ENCODE measurements at places on chromosomes 4 and X.

DNA sequence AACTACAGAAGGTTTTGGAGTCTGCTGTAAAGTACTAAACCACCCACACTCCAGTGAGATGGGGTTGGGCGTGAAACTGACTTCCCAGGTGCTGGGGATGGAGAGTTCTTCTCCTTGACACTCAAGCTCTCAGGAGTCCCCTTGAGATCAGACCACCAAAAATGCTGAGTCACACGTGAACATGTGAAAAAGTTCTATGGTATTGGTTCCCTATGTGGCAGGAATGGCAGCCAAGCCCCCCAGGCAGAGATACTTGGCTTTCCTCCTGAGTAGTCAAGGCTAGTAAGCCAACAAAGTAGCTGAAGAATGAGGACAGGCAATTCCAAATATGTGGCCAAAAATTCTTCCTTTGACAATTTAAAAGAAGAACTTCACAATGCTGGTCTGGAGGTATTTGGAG lies 222.0 kb upstream of the ADAMTS3 start:
- DNase-seq: no peak

GRCh38 chr4:8725071-8725841 lies 132.7 kb downstream of the CPZ start:
- DNase-seq: no peak

DNA sequence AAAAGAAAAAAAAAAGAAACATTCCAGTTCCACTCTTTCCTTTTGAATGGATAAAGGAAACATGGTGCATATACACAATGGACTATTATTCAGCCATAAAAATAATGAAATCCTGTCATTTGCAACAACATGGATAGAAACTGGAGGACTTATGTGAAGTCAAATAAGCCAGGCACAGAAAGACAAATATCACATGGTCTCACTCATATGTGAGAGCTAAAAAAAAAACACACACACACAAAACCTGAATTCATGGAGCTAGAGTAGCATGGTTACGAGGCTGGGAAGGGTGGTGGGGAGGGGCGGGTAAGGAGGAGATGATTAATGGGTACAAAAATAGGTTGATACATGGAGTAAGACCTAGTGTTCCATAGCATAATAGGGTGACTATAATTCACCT lies 22.4 kb upstream of the SH3KBP1 start:
- DNase-seq: no peak

GRCh38 chrX:103215425-103215991 lies 600 bp downstream of the BEX4 start:
- DNase-seq: peak; percentile 7

- no peak for DNase-seq
Observed at GRCh38 chr4:120156120-120156718, 89.6 kb upstream of the MAD2L1 start.

DNA sequence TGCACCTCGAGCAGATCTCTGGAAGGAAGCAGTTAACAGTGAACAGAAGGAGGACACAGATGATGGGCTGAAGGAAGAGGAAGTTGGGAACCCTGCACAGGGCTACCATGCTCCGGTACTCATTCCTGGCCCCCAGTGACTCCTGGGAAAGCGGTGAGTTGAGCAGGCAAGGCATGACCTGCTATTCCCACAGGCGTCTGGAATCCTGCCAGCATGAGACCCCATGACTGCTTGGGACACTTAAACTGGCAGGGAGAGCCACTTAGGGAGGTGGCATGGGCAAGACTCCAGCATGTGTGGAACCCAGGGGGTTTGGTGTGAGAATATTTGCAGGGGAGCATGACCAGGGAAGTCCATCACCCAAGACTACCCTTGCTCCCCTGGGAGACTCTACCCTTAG lies 1056.4 kb upstream of the POU3F4 start:
- no peak for DNase-seq

DNA sequence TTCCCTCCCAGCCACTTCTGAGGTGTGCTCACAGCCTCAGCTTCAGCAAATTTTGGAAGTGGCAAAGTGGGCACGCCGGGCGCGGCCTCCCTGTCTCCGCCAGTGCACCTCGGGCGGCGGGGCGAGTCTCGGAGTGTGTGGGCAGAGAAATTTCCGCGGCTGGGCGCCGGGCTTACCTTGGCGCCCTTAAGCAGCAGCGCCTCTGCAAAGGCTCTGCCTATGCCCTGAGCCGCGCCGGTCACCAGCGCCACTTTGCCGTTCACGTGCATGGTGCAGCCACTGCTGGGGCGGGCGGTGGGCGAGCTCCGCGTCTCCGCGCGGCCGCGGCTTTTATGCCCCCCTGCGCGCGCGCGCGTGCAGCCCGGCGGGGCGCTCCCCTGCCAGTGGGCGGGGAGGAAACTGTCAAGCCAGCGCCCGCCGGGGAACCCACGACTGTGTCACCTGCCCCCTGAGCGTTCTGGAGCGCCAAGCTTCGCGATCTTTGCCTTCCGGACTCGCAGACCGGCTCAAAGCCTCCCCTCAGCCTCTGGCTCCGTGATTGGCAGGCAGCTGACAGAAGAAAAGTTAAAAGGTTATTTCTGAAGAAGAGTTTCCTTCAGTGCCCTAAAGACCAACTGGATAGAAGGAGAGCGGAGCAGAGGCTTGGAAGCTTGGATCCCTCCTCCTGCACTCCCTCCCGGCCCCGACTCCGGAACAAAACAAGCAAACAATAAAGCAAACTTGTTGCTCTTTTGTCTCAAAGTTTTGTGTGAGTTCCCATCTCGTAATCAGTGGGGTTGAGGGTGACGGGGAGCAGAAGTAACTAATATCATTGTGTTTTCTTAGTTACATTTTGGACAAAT lies at the start of gene HPGD:
HPGD (minus strand) TSS at position 306 of the 842 bp plus-strand sequence; CDS start at position 269, 37 bp downstream.
- DNase-seq: peak; percentile 25

DNA sequence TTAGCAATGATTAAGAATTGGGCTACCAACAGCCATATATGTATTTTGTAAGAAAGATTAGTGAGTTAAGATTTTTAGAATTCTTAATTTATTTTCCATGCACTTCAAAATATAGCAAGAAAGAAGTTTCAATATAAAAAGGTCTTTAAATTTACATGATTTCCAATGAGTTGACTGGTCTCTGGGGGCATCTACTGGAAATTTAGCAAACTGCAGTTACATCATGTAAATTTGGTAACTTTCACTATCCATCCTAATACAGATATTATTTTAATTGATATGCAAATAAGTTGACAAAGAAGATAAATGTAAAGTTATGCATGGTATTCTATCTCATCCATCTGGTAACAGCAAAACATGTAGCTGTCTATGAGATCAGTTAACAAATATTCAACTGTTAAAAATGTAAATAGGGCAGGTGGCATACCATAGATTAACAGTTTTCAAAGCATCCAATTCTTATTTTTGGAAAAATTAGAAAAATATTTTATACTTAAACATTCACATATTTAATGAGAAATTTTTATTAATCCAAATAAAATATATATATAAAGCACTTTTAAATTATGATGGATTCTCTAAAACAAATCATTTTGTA lies 29.1 kb downstream of the TTC29 start:
- DNase-seq: no peak

DNA sequence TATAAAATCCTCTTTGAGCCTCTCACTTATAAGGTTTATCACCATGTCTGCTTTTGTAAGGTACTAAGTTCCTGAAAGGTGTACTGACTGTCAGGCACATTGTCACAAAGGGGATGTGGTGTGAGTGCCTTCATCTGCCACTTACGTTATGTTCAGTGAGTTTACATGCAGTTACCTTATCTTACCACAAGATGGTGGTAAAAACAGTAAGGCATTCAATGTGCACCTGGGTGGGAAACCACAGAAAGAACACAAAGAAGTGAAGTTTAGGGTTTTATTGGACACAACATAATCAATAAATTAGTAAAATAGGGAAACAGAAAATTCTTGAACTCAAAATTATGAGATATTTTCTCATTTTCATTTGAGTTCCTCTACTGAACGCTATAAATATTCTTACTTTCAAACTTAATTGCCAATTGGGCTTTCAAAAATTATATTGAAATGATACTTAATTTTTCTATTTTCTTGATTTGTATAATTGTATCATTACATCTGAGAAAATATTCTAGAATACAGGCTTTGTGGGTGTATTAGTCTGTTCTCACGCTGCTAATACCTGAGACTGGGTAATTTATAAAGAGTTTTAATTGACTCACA lies 650.8 kb downstream of the PCDH7 start:
- DNase-seq: peak; percentile 1

DNA sequence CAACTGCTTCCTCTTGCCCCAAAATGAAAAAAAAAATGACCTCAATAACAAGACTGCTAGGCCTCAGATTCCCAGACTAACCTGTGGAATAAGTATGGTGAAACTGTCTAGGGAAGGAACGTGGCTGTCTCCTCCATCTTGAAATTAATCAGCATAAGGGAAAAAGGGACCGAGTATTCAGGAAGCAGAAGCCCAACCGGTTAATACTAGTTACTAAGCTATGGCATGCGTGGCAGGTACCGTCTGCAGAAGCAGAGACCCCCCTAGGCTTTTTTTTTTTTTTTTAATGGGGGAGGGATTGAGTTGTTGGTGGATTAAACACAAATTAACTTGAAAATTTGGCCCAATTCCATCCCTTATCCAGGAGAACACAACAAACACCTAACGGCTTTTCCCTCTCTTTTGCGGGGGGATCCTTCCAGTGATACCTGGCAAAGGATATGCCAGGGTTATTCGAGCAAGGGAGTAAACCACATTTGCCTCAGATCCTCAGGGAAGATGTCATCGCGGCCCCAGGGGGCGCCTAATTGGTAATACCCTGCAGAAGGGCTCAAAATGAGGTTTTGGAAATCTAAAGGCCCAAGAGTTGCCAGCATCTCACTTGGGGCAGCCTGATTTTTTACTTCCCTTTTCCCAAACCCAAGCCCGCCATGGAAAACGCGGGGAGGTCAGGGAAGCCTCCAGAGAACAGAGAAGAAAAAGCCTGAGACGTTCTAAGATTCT lies 893 bp downstream of the RLIM start:
- DNase-seq: no peak

DNA sequence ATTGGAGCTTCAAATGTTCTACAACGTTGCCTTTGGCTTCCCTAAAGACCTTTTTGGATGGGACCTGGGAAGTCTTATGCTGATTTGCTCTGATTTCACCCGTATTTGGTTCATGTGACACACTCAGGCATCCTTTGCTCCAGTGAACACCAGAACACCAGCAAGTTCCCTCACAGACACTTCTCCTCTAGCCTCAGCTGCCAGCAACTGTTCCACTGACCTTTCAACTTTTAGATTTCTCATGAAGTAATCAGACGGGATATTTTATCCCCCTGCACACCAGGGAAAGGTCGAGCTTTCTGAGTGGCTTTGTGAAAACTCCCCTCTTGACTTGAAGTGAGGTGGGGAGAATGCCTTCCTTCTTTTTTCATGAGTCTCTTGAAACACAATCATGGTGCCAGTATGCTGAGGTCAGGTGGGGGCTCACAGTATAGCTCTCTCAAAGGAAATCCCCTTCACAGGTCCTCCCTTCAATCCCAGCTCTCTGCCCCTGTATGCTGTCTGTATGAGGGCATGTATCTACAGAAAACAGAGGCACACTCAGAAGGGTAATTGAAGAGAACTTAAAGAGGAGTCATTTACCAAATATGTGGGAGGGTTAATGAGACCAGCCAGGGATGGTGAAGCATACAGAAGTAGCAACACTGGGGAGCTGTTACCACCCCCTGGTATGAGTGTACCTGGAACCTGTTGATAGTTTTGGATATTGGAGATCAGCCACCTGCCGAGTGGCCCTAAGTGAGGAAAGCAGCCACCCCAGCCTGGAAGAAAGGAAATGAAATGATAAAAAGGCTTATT lies 62.7 kb downstream of the FGFBP1 start:
- no peak for DNase-seq

DNA sequence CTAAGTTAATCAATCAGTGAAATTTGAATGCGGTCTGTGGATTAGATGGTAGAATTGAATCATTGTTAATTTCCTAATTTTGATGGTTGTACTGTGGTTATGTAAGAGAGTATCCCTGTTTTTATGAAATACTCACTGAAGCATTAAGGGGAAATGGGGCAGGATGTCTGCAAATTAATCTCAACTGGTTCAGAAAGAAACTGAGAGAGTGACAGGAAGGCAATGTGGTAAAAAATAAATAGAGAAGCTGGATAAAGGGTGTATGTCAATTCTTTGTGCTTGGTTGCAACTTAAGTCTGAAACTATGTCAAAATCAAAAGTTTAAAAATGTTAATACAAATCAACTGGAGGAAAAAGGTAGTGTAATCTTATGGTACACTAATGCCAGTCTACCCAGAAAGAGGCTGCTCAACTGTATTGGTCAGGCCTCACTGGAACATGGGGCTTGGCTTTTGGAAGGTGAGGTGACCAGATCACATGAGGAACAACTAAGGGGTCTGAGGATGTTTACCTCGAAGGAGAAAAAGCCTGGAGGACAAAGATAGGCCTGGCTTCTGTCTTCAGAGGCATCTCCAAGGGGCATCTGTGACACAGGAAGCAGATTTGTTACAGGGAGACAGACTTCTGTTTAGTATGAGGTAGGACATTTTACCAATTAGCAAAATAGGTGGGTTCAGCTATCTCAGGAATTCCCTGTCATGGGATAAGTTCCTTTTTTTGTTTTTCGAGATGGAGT lies 83.1 kb downstream of the DLG3 start:
- DNase-seq: no peak

DNA sequence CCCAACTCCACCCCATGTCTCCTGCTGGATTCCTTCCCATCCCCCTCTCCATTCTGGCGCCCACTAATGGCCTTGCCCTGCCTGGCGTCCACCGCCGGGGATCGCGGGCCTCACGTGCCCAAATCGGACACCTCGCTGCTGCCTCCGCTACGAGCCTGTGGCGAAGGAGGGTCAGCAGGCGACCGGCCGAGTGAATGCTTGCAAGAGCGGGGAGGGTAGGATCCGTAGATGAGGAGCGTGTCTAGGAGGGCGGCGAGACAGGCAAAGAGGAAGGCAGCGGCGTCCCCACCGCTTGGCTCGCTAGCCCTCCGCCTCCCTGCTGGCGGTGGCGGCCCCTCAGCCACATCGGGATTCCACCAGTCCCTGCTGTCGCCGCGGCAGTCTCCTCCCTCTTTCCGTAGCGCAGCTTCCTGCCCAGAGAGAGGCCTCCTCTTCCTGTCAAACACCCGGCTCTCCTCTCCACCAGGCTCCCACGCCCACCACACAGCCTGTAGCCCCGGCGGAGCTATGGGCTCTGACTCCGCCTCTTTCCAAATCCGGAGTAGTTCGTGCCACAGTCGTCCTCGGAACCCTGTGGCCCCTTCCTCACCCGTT lies at the start of gene SPIN2B:
SPIN2B (minus strand) TSS at position 387 of the 594 bp plus-strand sequence.
- DNase-seq: peak; percentile 68

DNA sequence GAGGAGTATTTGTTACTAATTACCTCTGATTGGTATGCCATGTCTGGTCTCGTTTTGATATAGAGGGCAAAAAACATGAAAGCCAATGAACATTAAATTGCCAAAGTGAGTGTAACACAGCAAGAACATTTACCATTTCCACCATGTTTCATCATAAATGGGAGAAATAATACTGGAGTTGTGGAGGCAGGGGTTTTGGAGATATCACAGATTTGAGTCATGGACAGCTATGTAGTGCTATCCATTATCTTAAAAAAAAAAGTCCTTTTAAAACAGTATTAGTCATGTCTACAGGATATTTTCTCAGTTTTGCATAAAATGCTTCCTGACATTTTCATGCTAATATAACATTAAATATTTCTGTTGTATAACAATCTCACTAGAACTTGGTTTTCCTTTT lies 301.2 kb downstream of the IL1RAPL1 start:
- DNase-seq: no peak
